ENCODE measurements at places on chromosomes 16 and 17. TPM values are rescaled to one million over a fixed set of nuclear protein-coding genes. Genes with fewer than 3 reads are reported as not detected.

PRR14 gene
- 46.1 TPM for total RNA-seq

OSBPL7 gene
- 36.4 TPM for total RNA-seq

CDR2L gene
- 22.9 TPM for total RNA-seq

GFOD2 gene
- total RNA-seq = 13.7 TPM

ATP2A1 gene
- 0.38 TPM for total RNA-seq

FBXW10B gene
- total RNA-seq = 1.4 TPM

AANAT gene
- not detected for total RNA-seq

HOXB9 gene
- total RNA-seq = not detected

SLC5A2 gene
- 1.4 TPM for total RNA-seq

TNFRSF13B gene
- 0.61 TPM for total RNA-seq

HAGHL gene
- 8.7 TPM for total RNA-seq

ST6GALNAC1 gene
- total RNA-seq = 46.0 TPM

ACE gene
- 51.2 TPM for total RNA-seq

CCL16 gene
- total RNA-seq = not detected

TNRC6C gene
- total RNA-seq = 14.0 TPM

NPIPB9 gene
- 1.5 TPM for total RNA-seq

ZNF598 gene
- total RNA-seq = 31.5 TPM

PMP22 gene
- 165 TPM for total RNA-seq

PMFBP1 gene
- total RNA-seq = 0.67 TPM

TMEM204 gene
- total RNA-seq = 28.7 TPM

SNAI3 gene
- 1.9 TPM for total RNA-seq

BICDL2 gene
- 18.1 TPM for total RNA-seq

DNAI2 gene
- 2.9 TPM for total RNA-seq

SCNN1B gene
- 28.6 TPM for total RNA-seq

WWP2 gene
- 67.9 TPM for total RNA-seq

TSPAN10 gene
- total RNA-seq = 0.52 TPM

CD300C gene
- total RNA-seq = 6.6 TPM

IRX3 gene
- 42.0 TPM for total RNA-seq

NAGS gene
- 7.0 TPM for total RNA-seq

TNS4 gene
- 0.23 TPM for total RNA-seq

TNFRSF17 gene
- 1.2 TPM for total RNA-seq

TBC1D3B gene
- total RNA-seq = 8.8 TPM

HS3ST6 gene
- total RNA-seq = not detected

ZKSCAN2 gene
- total RNA-seq = 4.4 TPM

HSF5 gene
- 0.08 TPM for total RNA-seq

SGF29 gene
- 16.6 TPM for total RNA-seq

MT1E gene
- total RNA-seq = 103 TPM

CTRL gene
- not detected for total RNA-seq

TNK1 gene
- 6.4 TPM for total RNA-seq

EFCAB5 gene
- total RNA-seq = 0.52 TPM

TVP23B gene
- total RNA-seq = 38.5 TPM

CNTROB gene
- total RNA-seq = 38.2 TPM

USP43 gene
- 4.9 TPM for total RNA-seq

RNF135 gene
- 19.8 TPM for total RNA-seq
